ENCODE measurements at places on chromosomes 3 and 15.

GRCh38 chr15:34812369-34812768 is 17.0 kb upstream of the ACTC1 start:
- DNase-seq, result no peak

DNA sequence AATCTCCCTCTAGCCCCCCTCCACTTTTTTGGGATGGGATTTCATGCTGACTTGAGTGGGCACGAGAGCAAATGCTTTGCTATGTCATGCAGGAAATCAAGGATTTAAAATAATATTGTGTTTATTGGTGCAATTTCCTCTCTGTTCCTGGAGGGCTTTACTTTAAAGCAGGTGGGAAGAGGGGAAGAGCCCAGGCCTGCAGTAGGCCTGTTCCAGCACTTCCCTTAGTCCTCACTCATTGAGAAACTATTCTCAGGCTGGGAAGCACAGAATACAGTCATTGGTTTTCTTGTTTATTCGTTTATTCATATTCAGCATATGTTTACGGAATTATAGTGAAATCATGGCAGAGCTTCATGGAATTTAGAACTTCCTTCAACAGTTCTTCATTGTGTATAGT is 41.7 kb upstream of the SPSB4 start:
- no peak for DNase-seq

DNA sequence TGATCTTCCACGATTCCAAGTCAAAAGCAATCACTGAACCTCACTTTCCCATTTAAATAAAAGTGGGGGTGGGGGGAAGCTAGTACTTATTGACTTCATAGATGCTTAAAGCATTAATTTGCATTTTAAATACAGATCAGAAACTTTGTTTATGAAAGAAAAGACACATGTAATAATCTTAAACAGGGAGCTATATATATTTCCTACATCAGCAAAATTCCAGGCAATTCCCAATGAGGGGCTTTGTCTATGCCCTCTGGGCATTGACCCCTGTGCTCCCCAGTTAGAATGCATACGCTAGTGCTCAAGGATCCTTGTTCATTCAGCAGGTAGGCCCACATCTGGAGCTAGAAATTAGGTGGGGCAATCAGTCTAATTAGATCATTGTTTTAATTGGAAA is 20.0 kb downstream of the SERPINI2 start:
- no peak for DNase-seq

DNA sequence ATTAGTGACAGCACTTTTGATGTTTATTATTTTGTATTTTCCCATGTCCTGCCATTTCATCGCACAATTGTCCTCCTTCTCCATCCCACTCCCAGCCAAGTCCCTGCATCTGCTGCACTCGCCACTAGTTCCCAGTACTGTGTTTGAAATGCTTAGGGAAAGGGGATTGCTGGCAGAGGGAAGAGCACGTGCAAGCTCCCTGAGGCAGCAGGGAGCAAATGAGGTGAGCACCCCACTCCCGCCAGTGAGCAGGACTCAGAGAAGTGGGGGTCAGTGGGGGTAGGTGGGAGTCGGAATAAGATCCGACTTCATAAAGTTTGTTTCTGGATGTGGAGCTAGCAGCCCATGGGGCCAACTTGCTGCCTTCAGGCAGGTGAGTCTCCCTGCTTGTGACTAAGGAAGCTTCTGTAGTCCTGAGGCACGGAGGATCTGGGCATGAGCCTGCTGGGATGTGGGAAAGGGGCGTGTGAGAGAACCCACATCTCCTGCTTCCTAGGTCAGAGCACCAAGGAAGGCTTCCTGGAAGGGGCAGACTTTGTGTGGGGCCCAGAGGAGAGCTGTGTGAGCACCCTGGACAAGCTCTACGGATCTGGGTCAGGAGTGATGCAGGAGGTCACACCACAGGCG is 99.7 kb upstream of the TLE3 start:
- no peak for DNase-seq

- no peak for DNase-seq
Measured at GRCh38 chr3:46926871-46927717, 49.5 kb downstream of the CCDC12 start.

- DNase-seq, result peak; percentile 10
Measured at GRCh38 chr3:51642462-51642861, 28.6 kb upstream of the TEX264 start.

- no peak for DNase-seq
Measured at GRCh38 chr3:17747174-17747889, 4.9 kb upstream of the TBC1D5 start.

- no peak for DNase-seq
Measured at GRCh38 chr3:122513386-122514122, 1.2 kb downstream of the KPNA1 start.

DNA sequence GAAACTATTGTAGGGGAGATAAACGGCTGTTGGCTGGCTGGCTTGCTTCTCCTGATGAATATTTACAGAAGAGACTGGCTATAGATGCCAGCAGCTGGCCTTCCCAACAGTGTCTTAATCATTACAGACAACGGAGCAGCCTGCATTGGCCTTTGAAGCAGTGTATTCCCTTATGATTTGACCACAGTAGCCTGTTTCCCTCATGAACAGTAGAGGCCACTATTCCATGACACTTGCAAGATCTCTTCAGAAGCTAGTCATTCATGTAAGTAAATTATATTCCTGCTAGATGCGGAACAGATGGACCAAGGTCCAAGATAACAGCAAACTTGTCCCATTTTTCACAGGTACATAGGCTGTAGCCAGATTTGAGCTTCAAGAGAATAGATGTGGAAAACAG is 47.3 kb downstream of the TMCO5A start:
- peak; percentile 42 for DNase-seq

GRCh38 chr3:162525771-162526170 is 1029.2 kb downstream of the OTOL1 start:
- DNase-seq, result no peak

DNA sequence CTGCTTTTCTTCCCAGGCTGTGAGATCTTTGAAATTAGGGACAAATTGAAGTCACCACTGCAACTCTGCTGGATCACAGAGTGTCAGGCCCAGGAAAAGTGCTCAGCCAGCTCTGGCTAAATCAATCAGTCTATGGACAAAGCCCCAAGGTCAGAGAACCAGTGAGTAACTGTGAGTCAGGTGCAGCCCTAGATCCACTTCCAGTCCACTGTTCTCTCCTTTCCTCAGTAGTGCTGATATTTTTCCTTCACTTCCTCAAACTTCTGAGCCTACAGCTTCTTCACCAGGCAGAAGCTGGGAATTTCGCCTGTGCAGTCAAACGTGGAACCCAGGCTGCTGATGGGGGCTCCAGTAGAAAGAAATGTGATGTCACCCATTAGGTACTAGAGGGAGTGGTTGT is 75.1 kb upstream of the TRIM42 start:
- no peak for DNase-seq

GRCh38 chr3:153621953-153622352 is 459.9 kb downstream of the RAP2B start:
- no peak for DNase-seq

GRCh38 chr15:59138243-59138642 is 33.3 kb downstream of the CCNB2 start:
- DNase-seq, result peak; percentile 54

- peak; percentile 56 for DNase-seq
Measured at GRCh38 chr15:74954515-74954914, 2.1 kb downstream of the RPP25 start.

DNA sequence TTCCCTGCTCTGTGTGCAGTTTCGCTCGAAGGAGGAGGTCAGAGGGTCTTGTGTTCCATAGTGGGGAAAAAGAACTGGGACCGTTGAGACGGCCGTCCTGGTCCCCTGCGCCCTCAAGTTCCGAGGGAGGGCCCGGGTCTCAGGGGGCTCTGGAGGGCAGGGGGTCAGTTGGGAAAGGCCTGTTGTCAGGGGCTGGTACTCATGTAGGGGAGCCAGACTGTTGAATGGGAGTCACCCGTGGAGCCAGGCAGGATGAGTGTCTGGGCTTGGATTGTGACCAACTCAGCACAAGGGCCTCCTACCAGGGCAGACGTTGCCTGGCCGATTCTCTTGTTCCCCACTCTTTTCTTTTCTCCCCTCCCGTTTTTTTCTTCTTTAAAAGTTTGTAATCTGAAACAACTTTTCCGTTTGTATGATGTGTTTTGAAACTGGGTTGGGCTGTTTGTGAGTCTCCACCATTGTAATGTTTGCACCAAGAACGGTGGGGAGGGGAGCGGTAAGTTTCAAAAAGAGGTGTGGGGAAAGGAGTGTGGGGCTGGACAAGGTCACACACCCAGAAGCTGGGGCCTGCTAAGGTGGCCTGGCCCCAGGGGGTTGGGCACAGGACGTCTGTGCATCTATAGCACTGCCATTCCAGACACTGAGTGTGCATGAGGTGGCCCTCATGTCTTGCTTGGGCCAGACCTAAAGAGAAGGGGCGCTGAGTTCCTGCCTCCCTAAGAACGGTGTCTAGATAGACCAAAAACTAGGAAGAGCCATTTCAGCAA is 1.1 kb downstream of the CMTM7 start:
- DNase-seq, result peak; percentile 66

DNA sequence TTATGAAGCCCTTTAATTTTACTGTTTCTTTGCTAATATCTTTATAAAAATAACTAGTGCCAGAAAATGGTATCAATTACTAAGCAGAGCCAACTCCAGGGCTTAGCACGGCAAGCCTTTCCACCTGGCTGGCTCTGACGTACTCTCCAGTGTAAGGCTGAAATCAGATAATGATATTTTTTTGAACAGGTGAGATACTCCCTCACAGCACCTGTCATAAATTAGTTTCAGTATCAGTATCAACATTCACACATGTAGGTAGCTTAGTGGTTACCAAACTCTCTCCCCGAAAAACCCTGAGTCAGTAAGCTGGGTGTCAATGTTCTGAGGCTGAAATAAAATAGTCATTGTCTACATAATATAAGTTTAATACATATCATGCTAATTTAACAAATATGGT is 710.1 kb downstream of the SQOR start:
- no peak for DNase-seq

GRCh38 chr15:21270474-21270873 is 169.8 kb downstream of the POTEB3 start:
- DNase-seq, result no peak

- DNase-seq, result no peak
Measured at GRCh38 chr3:150899141-150899540, 6.1 kb downstream of the MINDY4B start.

DNA sequence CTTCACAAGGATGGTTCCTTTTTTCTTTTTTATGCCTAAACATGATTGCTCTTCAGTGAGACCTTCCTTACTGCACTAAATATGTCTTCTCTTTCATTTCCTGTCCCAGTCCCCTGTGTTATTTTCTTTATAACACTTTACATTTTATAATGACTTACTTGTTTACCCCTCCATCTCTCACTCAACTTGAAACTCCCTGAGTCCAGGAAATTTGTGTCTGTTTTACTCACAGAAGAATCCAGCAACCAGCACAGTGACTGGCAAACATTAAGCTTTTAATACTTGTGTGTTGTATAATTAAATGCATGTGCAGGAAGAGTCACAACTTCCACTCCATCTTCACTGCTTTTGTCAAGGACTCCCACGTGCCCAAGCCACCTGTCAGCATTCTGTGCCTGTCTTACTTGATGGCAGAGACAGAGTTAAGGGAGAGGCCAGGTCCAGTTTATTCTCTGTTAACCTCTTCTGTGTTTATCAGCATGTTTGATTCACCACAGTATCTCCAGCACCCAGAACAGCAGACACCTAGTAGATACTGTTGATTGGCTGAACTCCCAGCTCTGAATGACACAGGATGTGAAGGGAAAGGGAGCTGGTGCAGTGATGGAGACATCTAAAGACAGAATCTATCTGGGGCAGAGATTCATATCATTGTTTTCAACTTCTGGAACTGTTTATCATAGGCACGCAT is 42.8 kb downstream of the SSR3 start:
- no peak for DNase-seq

DNA sequence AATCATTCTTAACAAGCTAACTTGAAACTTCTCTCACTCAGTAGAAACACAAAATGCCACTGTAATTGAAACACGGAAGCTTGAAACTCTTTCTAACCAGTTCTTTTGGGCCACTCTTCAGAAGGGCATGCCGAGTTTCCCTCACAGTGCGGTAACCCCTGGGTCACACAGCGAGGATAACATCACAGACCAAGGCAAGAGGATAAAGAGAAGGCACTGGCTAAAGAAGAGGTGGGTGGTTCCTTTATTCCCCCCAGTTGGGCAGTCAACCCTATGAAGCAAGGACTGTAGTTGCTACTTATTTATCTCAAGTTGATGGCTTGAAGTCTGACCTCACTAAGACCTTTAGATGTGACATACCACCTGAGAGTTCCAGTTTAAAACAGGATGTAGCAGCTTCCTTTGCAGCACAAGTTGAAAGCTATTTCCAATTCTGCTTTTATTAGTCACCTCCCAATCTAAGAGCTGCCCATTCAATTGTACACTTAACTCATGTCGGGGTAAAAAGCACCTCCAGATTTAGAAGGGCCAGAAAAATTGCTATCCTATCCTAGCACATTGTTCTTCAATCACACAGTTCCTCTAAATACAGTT is 272.4 kb downstream of the TIGIT start:
- DNase-seq, result no peak

DNA sequence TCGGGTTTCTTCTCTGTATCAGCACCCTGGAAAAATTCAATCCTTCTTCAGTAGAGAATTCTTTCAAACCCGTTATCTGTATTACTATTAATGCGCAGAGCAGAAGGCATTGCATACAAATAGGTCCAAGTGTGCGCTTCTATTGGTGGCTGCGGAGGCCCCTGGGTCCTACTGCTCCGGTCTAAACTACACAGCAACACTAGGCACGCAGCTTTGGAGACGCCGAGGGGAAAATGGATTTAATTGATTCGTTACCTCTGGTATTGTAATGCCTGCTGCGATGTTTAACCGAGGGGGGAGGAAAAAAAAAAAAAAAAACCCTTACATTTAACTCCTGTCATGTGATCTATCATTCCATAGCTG is at the start of gene ROBO1:
TSS of gene ROBO1 (minus strand) at position 94 of the 363 bp plus-strand sequence.
- peak; percentile 53 for DNase-seq

DNA sequence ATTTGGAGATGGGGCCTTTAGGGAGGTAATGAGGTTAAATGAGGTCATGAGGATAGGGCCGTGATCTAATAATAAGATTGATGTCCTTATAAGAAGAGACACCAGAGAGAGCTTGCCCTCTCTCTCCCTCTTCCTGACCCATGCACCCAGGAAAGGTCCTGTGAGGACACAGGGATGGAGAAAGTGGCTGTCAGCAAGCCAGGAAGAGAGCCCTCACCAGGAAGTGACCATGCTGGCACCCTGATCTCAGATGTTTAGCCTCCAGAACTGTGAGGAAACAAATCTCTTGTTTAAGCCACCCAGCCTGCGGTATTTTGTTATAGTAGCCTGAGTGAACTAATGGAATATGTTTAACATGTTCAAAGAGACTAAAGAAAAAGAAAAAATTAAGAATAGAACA is 15.3 kb upstream of the GNB5 start:
- DNase-seq, result no peak

GRCh38 chr3:59653405-59654122 is 603.7 kb upstream of the CFAP20DC start:
- DNase-seq, result no peak

DNA sequence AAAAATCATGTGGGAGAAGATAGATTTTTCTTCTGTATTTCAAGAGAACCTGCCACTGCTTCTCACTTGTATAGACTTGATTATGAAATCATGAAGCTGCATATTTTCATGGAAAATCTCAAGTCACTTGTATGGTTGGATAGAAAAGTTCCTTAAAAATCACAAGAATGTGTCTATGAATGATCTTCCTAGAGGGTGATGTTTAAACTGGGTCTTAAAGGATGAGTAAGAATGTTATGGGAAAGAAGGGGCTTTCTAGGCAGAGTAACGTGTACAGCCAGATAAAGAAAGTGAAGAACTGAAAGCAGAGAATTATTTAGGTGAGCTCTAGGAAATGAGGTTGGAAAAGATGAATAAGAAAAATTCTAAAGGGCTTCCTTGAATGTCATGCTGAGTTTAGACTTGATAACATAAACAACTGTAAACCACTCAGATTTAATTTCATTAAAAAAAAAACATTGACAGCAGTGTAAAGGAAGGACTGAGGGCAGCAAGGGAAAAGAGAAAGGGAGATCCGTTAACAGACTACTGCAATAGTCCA is 5.0 kb downstream of the CD47 start:
- no peak for DNase-seq

Data from astrocyte of the hippocampus (primary cell).